Esophagus squamous epithelium (tissue), 5 donors: ENCODE measurements at places on chromosomes 3 and 15.

GRCh38 chr15:35720019-35720418 is 174.1 kb upstream of the DPH6 start:
- H3K27me3 ChIP-seq: no peaks in the 10 kb centered on the region
- no peaks in the 10 kb centered on the region for H3K4me1 ChIP-seq
- no peak overlapping the region for H3K4me3 ChIP-seq
- no peaks in the 10 kb centered on the region for H3K36me3 ChIP-seq

DNA sequence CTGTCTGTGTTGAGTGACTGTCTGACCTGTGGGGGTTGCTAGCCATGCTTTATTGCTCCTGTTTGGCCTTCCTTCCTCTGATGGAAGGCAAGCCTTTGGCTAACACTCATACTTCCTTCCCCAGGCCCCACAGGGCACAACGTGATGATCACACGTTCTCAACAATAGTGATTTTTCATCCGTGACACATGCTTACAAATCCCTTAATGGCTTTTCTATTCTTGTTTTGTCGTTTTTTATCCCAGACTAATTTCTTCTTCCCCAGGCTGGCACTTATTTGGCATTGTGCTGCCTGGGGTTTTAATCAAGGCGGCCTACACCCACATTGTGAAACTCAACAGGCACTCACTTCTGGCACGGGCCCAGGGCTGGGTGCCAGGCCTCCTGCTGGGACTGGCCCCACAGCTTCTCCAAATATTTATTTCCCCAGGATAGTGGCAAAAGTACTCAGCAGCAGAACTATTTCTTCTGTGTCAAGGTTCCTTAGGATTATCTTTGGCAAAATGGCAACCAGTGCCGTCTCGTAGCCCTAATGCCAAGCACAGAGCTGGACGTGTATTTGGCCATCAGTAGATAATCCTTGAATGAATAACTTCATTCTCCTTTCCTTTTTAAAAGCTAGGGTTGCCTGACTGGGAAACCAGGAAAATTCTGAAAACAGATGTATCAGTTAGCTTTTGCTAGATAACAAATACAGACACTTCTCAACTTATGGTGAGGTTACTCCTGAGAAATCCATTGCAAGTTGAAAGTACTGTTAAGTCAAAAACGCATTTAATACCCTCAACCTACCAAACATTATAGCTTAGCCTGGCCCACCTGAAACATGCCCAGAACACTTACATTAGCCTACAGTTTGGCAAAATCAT is 30.6 kb downstream of the CMTM7 start:
- peaks cover 6% of the 10 kb centered on the region for H3K4me1 ChIP-seq
- H3K4me3 ChIP-seq: no peak overlapping the region
- H3K36me3 ChIP-seq: no peaks in the 10 kb centered on the region
- DNase-seq: peak; percentile 15
- peaks cover 90% of the 10 kb centered on the region for H3K27me3 ChIP-seq

DNA sequence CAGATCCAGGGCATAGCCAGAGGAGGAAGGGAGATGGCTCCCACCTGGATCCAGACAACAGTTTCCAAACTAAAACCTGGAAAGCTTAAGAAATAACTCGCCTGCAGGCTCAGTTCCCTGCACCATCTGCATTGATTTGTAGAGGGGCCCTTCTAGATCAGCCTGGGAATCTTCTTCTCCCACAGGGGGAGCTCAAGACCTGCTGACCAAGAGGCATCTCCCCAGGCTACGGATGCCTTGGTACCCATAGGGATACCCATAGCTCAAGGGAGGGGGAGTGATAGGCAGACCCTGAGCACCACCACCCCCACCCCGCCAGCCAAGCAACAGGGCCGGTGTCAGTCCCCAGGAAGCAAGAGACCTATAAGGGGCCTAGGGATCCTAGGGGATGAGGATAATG is 28.0 kb upstream of the DCLK3 start:
- DNase-seq: no peak
- H3K27me3 ChIP-seq: no peaks in the 10 kb centered on the region
- no peaks in the 10 kb centered on the region for H3K4me1 ChIP-seq
- H3K4me3 ChIP-seq: no peak overlapping the region
- no peaks in the 10 kb centered on the region for H3K36me3 ChIP-seq

DNA sequence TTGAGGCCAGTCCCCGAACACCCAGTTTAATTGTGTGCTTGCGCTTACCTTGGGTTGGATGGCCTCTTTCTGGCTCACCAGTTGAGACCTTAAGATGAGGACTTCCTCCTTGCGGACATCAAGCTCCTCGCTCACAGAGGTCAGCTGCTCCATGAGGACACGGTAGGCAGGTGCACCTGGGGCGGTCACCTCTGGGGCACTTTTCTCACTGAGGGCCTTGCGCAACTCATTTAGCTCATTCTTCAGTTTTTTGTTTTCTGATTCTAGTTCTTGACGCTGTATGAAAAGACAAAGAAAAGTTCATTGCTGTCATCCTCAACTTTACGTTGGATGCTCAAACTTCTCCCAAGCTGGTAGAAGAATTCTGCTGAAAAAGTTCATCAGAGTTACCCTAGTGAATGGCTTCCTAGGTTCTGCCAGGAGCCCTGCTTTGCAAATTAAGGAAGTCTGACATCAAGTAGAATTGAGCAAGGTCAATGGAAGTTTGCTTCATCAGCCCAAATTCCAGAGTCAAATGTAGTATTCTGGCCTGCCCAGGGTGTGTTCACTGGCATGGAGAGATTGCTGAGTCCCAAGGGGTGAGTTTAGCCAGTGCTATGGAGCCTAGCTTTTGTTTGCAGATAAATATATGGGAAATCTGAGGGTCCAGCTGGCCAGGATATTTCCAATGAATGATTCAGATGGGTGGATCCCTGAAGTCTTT is 55.8 kb upstream of the MYO5C start:
- peaks cover 11% of the 10 kb centered on the region for H3K36me3 ChIP-seq
- H3K4me1 ChIP-seq: no peaks in the 10 kb centered on the region
- no peak overlapping the region for H3K4me3 ChIP-seq
- DNase-seq: no peak
- no peaks in the 10 kb centered on the region for H3K27me3 ChIP-seq

DNA sequence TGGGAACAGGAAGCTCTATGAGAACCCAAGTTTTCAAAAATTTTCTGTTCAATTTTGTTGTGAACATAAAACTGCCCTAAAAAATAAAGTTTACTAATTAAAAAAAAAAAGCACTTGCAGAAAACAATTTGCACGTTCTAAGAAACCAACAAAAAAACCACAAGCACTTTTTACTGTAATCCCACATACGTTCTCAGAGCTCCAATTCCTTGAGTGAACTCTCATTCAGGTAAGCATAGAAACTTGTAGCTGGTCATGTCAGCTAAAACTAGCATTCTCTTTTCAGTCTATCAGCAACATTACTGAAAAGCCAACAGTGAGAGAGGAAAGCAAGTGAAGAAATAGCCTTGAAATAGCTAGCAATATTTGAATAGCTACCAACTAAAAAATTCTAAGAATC is 11.5 kb upstream of the TMF1 start:
- H3K36me3 ChIP-seq: peaks cover 86% of the 10 kb centered on the region
- no peaks in the 10 kb centered on the region for H3K4me1 ChIP-seq
- DNase-seq: no peak

GRCh38 chr3:57911593-57911992 is 96.6 kb upstream of the FLNB start:
- no peak overlapping the region for H3K4me3 ChIP-seq
- peaks cover 97% of the 10 kb centered on the region for H3K36me3 ChIP-seq
- no peaks in the 10 kb centered on the region for H3K27me3 ChIP-seq
- H3K4me1 ChIP-seq: no peaks in the 10 kb centered on the region
- no peak for DNase-seq
